ENCODE measurements at places on chromosomes 5 and 9.

DNA sequence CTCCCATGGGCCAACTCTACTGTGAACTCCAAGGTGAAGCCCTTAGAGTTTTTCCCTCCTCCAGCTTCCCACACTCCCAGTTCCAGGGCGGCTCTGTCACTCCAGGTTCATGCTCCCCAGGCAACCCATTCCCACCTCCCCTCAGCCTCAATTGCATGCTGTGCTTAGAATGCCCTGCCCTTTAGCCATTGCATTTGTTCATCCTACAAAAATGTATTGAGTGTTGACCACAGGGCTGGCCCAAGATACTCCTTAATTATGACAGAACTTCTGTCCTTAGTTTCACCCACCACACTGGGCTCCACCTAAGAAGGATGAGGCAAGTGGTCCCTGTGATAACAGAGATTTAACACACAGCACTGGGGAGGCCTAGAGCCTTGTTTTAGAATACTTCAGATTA lies 236.1 kb downstream of the ADAMTSL1 start:
- no peak for DNase-seq

DNA sequence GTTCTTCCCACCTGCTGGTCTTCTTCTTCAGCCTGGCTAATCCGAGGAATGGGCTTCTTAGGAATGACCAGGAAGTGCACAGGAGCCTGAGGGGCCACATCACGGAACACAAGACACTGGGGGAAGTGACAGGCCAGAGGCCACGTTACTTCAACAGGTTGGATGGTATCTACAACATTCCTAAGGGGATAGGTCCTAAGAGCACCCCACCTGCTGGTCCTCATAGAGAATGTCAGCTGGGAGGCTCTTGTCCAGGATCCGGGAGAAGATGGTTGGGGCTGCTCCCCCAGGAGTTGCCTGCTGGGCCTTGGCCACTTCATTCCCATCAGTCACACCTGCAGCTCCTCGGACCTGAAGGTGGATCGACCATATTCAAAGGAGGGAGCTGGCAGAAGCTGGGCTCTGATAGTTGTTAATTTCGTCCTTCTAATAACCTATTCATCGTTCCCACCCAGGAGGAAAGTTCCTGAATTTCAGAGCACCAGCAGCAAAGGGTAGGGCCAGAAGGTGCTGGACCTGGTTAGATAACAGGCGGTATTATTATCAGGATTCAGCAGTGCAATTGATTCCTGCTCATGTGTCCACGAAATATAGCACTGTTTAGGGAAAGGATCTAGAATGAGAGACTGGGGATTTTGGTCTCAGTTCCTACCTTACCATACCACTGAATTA lies 1.3 kb downstream of the HINT2 start:
- no peak for DNase-seq

DNA sequence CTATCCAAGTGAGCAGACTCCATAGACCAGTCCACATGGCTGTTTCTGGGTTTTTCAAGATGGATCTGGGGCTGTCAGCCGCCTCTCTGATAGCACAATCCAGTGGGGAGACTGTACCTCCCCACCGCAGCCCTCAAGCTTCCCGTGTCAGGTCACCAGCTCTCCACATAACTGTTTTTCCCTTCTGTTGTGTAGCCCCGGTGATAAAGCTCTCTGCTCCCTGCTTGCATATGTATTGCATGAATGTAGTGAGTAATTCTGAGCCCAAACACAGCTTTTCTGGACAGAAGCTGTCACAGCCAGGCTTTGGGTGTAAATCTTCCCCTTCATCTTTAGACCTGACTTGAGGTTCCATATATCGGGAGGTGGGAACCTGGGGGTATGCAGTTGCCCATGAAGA lies 23.1 kb upstream of the CFAP157 start:
- no peak for DNase-seq

- DNase-seq = no peak
Observed at GRCh38 chr5:122236270-122237040, 75.6 kb upstream of the SNCAIP start.

DNA sequence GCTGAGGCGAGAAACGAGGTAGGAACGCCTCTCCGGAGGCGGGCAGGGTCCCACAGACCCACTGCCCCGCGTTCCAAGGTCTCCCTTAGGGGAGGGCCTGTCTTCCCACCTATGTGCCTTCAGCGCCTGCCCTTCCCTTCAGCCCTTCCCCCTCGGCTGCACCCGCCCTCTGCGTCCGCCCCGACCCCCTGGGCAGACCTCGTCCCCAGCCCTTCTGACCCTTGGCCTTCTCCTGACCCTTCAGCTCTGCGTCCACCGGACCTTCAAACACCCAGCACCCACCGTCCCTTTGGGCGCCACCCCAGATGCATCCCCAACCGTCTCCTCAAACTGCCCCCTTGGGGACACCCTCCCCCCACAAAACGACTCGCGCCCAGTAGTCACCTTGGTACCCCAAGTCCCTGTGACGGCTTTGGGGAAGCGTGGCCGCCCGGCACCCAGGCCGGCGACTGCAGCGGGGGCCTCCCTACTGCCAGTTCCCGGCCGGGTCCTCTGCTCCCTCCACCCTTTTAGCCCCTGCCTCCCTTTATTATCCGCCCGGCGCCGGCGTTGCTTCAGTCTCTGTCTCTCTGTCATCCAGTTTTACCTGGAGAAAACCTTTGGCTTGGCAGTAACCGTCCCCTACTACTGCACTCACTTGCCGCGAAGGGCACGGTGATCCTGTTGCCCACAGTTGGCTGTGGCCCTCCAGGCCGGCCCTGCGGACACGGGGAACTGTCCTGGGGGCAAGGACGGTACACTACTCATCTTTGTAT lies 421 bp downstream of the RUSC2 start:
- DNase-seq = no peak

GRCh38 chr5:1470762-1471211 lies 25.5 kb upstream of the SLC6A3 start:
- no peak for DNase-seq

DNA sequence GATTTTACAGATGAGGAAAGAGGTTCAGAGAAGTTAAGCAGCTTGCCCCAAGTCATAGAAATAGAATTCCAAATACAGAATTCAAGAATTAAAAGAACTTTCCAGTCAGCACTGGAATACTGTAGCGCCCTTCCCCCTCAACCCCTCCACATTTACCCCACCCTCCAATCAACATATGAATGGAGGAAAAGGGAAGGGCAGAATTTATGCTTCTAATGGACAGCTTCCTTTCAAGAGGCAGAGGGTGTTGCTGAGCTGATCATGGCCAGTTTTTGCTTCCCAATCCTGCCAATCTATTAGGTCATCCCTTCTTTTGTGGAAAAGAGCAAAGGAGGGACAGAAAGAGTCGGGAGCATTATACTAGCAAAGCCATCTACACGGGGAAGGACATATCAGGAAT lies 39.1 kb upstream of the ANKRD31 start:
- DNase-seq = no peak

DNA sequence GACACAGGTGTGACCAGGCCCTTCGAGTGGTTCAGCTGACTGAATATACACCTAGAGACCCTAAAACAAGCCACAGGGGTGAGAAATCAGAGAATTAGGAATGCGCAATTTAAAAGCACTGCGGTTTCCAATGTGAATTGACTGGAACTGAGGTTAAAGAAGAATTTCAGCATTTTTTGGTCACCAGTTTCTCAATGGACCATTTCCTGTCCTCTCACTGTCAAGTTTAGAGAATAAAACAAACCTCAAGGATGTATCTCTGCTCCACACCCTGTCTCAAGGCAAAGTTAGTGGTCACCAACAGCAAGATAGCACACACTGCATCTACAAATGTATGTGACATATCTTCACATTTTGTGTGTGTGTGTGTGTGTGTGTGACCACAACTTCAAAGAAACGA lies 143.8 kb upstream of the MAP3K1 start:
- no peak for DNase-seq

- DNase-seq = no peak
Observed at GRCh38 chr5:132890817-132891216, 17.3 kb downstream of the LEAP2 start.

DNA sequence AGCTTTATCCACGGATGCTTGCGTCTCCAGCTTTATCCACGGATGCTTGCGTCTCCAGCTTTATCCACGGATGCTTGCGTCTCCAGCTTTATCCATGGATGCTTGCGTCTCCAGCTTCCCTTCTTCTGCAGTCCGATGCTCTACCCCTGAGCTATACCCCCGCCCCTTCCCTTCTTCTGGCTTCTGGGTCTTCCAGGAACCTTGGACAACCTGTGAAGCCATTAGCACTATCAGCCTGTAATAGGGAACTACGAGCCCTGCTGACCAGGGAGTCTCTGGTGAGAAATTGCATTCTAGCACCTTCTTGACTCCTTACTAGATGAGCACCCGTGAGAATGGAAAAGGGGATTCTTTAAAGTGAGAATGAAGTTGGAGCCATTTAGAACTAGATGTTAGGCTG lies 39.1 kb upstream of the SH3PXD2B start:
- DNase-seq = no peak

DNA sequence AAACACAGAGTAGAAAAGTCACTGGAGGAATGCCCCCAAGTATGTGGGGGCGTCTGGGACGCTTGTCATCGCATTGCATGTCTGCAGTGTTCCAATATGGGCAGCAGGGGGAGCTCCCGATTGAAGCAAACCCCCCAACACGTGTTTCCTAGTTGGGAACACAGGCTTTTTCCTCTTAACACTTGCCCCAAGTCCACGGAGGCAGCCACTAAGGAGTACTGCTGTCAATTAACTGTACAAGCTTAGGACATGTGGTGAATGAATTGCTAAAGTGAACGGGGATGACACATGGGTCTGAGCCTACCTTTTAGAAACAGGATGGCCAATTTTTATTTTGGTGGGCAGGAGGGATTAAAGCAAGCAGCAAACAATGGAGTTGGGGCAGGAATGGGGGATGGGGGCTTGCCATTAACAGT lies 2.2 kb downstream of the GABRB2 start:
- no peak for DNase-seq

GRCh38 chr9:69899491-69899890 lies 78.9 kb downstream of the CFAP95 start:
- no peak for DNase-seq

GRCh38 chr9:33476503-33476902 lies 2.8 kb upstream of the NOL6 start:
- DNase-seq = no peak

GRCh38 chr9:93259490-93260262 lies 75.7 kb downstream of the WNK2 start:
- DNase-seq = no peak

DNA sequence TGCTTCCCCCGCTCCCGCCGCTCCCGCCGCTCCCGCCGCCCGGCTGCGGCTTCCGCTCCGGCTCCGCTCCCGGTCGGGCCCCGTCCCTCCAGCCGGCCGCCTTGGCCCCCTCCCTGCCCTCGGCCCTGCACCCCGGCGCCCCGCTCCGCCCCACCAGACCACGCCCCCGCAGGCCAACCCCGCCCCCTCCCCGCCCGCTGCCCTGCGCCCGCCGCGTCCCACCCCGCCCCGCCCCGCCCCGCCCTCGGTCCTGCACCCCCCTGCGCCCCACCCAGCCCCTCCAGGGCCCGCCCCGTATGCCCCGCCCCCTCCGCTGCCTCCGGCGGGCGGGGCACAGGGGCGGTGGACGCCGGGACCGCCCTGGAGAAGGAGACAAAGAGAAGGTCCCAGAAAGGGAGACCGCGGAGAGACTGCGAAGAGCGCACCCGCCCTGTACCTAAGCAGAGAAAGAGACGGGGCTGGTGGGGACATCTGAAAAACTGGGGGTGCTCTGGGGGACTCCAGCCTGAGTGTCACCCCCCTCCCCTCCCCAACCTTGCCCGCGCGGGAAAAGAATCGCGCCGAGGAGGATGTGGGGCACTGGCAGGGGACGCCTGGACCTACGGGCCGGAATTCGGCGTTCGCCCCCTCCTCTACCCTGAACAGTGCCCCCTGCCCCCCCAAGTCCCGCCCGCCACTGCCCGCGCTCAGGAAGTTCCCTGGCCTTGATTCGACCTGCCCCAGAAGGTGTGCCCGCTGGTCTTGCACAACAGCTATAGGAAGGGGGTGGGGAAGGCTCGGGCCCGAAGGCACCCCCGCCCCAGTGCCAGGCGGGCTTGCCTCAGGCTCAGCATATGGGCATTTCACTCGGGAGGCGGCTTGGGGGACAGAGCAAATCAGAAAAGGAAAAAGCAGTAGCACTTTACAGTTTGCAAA lies 42.8 kb upstream of the STXBP1 start:
- DNase-seq = peak; percentile 62

- no peak for DNase-seq
Observed at GRCh38 chr5:103667068-103667467, 104.5 kb upstream of the NUDT12 start.

DNA sequence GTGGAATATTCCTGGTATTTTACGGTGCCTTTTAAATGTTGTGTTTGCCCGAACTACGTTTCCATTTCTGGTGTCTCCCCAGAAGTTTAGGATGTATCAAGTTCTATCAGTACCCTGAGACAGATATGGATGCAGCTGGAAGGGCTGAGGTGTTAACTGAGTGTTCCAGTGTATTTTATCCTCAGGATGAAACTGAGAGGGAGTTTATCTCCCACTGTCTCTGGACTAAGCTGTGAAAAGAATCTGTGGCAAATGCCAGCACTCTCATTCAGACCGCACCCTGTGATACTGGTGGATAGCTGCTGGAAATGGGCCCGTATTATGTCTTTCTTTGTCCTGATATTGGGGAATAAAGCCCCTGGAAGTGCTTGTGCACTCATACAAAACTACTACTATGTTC lies 887.2 kb upstream of the TYRP1 start:
- DNase-seq = no peak

DNA sequence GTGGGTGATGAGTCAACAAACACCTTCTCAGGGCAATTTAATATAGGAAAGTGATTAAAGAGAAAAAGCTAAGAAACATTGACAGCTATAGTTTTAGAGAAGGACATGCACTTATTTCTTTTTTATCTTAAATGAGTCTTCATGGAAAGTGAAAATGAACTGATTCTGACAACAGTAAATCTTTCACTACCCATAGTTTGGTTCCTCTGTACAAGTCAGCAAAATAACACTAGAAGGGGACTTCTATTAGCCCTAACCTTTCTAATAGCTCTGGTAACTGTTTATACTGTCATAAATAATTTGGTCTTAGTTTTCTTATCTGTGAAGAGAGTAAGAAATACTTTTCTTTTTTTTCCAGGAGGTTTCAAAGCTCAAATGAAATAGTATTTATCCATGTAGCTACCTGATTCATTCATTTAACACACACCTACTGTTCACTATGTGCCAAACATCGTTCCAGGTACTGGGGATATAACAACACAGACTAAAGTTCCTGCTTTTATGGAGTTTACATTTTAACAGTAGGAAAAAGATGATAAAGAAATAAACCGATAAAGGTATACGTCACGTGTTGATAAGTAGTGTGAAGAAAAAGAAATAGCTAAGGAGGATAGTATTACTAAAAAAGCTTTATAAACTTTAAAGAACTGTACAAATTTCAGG lies 148.2 kb downstream of the PCSK1 start:
- DNase-seq = no peak

- DNase-seq = no peak
Observed at GRCh38 chr5:65873181-65873750, 53.1 kb upstream of the ERBIN start.

Data from stimulated activated CD4-positive, alpha-beta T cell treated with anti-CD3 and anti-CD28 coated beads, Interleukin-1b, Interleukin-23, amount 100 ng/mL, for 1 hour (primary cell).